Suprapubic skin (tissue), 4 donors: ENCODE measurements at places on chromosomes 6 and 20. TPM values are rescaled to one million over a fixed set of nuclear protein-coding genes. Genes with fewer than 3 reads are reported as not detected.

DNA sequence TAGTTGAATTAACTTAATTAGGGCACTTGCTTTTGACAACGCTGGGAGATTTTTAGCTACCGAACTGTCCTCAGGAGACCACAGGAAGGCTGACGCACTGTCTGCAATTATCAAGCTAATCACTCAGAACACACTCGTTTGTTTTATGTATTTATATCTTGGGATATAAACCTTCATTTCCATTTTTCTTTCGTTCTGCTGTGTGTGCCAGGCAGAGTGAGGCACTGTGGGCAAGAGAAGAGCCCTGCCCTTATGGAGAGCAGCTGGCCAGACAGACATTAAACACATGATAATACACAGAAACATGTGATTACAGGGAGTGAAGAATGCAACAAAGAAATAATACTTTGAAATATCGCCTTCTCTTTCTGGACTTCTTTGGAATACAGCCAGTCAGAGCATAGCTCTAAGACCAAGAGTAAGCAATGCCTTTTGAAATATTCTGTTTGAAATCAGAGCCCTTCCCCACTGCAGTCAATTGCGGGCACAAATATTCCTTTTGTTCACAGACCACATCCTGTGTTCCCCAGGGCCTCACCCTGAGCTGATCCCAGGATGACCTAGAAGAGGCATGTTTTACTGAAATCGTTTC is 96.8 kb downstream of the ANKRD60 start:
- DNase-seq: peak; percentile 63

ZSCAN12 gene
- 3.2 TPM for total RNA-seq

FHL5 gene
- 12.6 TPM for total RNA-seq

- no peak for DNase-seq
Measured at GRCh38 chr20:46229478-46230105, 78.7 kb downstream of the CDH22 start.
